Amniotic stem cell (primary cell): ENCODE measurements at places on chromosomes 2 and 18.

DNA sequence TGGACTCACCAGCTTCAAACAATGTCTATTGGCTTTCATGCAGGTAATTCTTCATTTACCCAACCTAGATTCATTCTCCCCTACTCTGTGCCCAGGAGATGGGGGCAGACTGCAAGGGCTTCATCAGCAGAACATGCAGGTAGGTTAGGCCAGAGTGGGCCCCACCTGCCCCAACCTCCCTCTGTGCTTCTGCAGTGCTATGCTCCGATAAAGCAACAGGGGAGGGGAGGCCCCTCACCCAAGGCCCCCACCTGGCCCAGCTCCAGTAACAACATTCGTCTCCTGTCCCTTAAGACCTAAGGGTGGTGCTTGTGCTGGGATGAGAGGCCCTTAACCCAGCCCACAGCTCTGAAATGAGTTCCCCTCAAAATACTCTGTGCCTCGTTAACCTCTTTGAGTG is 16.7 kb upstream of the GYPC start:
- DNase-seq = no peak

GRCh38 chr2:128686881-128687555 is 368.4 kb upstream of the HS6ST1 start:
- DNase-seq = no peak

GRCh38 chr2:164574931-164575330 is 46.4 kb downstream of the GRB14 start:
- DNase-seq = no peak

DNA sequence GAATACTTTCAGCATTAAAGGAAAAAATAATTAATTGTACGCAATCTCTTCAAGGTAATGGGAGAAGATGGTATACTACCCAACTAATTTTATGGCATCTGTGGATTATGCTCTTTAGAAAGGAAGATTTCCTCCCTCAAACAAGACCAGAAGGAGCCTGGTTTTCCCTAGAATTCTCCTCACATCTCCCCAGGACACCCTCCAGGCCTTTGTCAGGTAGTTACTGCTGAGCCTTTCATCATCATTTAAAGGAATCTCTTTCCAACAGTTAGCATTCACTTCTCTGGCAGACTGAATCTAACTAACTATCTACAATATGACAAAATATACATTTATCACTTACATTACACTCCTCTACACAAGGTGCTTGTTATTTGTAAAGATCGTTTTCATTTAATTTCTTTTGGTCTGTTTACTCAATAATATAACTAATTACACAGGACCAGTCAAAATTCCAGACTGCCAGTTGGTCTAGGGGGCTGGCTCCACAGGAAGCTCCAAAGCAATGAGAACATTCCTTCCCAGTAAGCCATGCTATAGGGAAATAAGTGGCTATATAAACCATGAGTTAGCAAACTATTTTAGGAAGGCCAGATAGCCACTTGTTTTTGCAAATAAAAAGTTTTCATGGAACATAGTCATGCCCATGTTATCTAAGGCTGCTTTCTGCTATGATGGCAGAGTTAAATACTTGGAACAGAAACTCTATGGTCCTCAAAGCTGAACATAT is 19.1 kb downstream of the ZNF24 start:
- DNase-seq = no peak

- DNase-seq = no peak
Measured at GRCh38 chr2:209121691-209122090, 302.2 kb upstream of the MAP2 start.

- no peak for DNase-seq
Measured at GRCh38 chr18:28432339-28432738, 255.4 kb upstream of the CDH2 start.

GRCh38 chr2:220779931-220780330 is 792.2 kb downstream of the EPHA4 start:
- no peak for DNase-seq

GRCh38 chr2:162177301-162177700 is 25.3 kb upstream of the GCG start:
- no peak for DNase-seq

GRCh38 chr18:57705011-57705410 is 83.4 kb upstream of the NARS1 start:
- DNase-seq = no peak

DNA sequence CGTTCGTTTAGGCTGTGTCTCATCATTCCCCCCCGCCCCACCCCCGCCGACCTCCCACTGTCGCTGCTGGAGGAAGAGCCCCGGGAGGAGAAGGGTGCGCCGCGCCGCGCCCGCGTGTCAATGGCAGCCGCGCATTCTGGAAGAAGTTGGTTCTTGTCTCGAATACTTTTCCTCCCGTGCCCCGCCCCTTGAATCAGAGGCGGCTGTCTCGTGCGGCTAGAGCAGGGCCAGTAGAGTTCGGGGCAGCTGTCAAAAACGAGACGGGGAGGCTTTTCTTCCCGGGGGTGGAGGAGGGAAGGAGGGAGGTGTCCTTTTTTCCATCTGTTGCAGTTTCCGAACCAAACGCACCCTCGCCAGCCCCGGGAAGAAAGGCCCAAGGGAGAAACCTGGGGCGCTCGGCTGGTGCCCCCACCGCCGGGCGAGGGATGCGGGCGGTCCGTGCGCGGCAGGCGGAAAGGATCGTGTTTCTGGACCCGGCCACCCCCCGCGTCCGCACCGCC is 410 bp upstream of the TGIF1 start:
- DNase-seq = no peak
